Cortex of kidney (tissue), 1 donor: ENCODE measurements at places on chromosomes 11 and 22.

DNA sequence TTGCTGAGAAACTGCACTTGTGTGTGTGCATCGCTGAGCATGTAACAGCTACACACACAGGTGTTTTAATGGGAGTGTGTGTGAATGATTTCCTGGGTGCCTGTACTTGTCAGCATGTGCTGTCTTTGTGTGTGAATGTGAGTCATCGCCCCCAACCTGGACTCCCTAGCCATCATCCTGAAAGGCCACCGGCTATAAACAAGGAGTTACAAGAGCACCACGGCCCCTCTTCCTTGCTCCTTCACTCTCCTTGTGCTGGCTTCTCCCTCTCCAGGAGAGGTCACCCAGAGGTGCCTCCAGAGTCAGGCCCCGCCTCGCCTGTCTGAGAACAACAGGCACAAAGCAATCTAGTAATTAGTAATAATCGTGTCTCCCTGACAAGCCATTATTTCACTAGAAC is 419.2 kb downstream of the BUD13 start:
- DNase-seq = no peak

GRCh38 chr22:44085743-44086270 is 61.7 kb downstream of the PARVB start:
- DNase-seq = no peak

- no peak for DNase-seq
These were observed 12.4 kb upstream of the SCARF2 start for GRCh38 chr22:20449819-20450550.

GRCh38 chr11:45176996-45177395 is 30.6 kb downstream of the PRDM11 start:
- no peak for DNase-seq

- DNase-seq = no peak
These were observed 16.6 kb downstream of the PIH1D2 start for GRCh38 chr11:112057170-112057569.
